Activated CD4-positive, alpha-beta memory T cell treated with anti-CD3 and anti-CD28 coated beads, Interleukin-2, amount 10 ng/mL, durations not matched to agents 7 days and 5 days (primary cell): ENCODE measurements at places on chromosomes 1 and 21.

DNA sequence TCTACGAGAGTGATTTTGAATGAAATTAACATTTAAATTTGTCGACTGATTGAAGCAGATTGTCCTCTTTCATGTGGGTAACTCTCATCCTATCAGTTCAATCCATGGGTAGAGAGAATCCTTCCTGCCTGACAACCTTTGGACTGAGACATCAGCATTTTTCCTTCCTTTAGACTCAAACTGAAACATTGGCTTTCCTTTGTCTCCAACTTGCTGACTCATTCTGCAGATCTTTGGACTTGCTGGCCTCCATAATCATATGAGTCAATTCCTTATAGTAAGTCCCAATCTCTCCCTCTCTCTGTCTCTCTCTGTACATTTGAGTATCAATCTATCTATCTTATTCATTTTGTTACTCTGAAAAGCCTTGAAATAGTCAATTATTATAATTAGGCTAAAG, 416.7 kb downstream of the LRRIQ3 start:
- no peak for DNase-seq

DNA sequence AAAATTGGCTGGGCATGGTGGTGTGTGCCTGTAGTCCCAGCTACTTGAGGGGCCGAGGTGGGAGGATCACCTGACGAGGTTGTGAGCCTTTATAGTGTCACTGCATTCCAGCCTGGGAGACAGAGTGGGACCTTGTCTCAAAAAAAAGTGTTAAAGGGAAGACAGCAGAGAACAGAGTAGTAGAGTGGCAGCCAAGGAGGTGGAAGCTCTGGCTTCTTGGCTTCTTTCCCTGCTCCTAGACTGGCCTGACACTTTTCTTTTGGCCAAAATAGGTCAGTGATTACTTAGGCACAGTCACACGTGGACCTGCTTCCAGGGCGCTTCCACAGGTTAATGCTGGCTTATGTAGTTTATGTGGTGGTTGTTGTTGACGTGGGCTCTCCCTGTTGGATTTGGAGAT, 3.2 kb downstream of the DIP2A start:
- no peak for DNase-seq

DNA sequence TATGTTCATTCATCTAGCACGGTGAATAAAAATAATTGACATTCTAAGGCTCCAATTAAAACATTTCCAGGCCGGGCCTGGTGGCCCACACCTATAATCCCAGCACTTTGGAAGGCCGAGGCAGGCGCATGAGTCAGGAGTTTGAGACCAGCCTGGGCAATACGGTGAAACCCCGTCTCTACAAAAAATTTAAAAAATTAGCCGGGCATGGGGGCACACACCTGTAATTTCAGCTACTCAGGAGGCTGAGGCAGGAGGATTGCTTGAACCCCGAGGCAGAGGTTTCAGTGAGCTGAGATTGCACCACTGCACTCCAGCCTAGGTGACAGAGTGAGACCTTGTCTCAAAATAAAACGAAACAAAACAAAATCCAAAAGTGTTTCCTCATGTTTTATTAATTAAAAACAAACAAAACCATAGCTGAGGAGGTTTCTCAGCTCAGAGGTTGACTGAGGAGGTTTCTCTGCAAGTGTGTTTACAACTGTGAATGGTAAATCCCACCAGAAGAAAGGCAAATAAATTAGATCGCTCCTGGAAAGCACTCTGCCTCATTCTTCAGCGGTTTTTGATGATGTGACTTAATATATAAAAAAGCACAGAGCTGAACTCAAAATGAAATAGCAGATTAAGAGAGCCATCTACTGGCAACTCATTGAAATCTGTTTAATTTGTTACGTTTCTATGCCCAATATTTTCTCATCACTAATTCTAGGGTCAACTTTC, 37.7 kb upstream of the ATG4C start:
- no peak for DNase-seq

- DNase-seq = no peak
These were observed 3.8 kb downstream of the LDLRAD2 start for GRCh38 chr1:21815724-21816321.

DNA sequence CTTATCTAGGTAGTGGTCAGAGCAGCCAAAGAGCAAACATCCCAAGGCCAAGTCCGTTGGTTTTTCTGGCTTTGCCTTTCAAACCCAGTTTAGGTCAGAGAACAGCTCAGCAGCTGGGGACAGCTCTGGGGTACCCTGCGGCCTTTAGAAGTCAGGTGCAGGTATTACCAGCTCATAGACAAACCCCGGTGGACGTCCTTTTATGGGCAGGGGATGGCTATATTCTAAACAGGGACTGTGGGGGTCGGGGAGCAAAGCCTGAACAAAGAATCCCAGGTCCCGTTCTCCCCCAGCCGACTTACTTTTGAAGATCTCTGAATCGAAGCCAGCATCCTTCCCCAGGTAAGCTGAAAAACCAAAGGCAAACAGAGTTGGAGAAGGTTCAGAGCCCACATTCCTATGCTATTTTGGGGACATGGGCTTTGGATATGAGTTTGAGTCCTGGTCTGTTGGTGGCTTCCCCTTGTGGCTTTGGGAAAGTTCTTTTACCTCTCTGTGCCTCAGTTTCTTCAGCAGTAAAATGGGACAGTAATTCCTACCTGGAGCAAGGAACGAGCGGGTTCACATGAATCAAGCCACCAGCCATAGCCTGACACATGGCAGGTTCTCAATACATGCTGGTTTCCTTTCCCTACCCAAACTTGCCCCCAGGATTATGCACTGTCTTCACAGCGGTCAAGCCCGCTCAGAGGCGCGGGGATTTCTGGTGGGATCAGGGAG, 16.6 kb downstream of the MYOM3 start:
- no peak for DNase-seq

GRCh38 chr1:3678361-3679097, 26.2 kb downstream of the TP73 start:
- no peak for DNase-seq

DNA sequence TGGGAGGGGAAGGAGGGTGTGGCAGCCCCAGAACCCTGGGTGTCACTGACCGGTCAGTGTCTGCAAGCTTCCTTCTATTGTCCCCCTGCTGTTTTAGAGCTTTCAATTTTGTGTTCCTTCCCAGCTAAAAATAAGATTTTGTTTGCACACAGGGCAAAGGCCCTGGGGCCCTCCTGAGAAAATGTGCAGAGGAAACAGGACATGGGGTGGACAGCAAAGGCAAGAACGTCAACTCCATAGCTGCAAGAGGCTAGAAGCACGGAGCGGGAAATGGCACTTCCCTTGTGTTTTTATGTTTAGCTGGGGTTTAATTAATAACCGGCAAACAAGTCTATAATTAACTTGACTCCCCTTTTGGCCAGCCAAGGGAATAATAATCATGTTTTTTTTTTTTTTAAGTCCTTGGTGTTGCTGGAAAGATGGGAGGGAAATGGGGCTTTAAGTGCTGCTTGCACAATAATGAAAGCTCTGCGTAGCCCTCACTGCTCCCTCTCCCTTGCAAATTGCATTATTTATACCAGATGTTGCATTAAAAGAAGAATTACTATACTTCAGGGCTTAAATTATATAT, 261.4 kb upstream of the USP24 start:
- no peak for DNase-seq

GRCh38 chr1:156114919-156115513, 505 bp downstream of the LMNA start:
- DNase-seq = no peak

DNA sequence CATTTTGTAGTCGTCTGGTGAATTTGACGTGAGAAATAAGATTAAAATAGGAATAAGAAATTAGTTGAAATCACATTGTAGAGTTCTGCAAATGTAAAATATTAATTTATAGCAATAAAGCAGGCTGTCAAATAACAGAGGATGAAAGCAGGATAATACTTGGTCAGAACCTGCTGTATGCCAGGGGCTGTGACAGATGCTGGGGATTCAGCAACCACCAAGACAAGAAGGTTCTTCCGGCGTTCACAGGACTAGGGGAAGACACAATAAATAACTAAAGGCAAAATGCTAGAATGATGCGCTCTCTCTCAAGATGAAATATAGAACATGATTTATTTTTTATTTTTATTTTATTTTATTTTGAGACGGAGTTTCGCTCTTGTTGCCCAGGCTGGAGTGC, 6.8 kb upstream of the PARK7 start:
- DNase-seq = no peak

- no peak for DNase-seq
These were observed 34.9 kb downstream of the UBASH3A start for GRCh38 chr21:42438316-42439205.

- no peak for DNase-seq
These were observed 1.0 kb upstream of the EFNA1 start for GRCh38 chr1:155126556-155127104.

DNA sequence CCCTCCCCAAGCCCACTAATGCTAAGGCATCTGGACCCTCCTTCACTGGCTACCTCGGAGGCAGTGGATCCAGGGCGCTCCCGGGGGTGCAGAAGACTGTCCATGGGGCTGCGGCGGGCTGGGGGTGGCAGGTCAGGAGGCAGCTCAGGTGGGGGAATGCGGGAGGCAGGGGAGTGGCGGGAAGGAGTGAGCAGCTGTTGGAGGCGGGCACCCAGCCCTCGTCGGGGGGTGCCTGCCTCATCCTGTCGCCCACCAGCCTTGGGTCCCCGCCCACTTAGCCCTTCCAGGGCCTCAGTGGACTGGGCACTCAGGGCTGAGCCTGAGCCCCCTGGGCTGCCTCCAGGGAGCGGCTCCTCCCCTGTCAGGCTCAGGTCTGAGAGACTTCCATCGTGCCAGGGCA, 10.7 kb upstream of the GATAD2B start:
- no peak for DNase-seq

- no peak for DNase-seq
These were observed 33.6 kb downstream of the TYW3 start for GRCh38 chr1:74766579-74766978.

DNA sequence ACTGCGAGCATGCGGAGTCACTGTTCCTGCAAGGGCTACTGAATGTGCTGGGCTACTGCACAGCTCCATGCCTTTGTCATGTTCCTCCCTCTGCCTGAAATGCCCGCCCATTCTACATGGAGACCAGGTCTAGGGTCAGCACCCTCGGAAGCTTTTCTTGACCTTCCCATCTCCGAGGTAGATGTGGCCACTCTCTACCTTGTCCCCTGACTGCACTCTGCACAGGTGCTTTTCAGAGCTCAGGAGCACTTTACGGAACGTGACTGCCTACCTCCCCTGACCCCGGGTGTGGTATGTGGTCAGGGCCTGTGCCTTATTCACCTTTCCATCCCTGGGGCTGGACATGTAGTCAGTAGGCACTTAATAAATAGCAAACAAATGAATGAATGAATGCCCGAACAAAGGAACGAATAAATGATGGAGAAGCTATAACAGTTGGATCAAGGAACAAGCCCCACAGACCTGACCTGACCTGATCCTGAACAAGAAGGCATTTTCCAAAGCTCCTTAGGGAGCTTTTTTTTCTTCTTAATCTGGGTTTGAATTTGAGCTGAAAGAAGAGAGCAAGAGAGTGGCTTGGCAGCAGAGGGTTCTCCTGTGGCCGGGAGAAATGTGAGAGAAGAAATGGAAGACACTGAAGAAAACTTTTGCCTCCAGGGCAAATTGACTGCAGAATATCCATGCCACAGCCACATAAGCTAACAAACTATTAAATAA, 7.9 kb downstream of the RD3 start:
- DNase-seq = no peak

- DNase-seq = no peak
These were observed 146.5 kb upstream of the COA6 start for GRCh38 chr1:234226819-234227165.

DNA sequence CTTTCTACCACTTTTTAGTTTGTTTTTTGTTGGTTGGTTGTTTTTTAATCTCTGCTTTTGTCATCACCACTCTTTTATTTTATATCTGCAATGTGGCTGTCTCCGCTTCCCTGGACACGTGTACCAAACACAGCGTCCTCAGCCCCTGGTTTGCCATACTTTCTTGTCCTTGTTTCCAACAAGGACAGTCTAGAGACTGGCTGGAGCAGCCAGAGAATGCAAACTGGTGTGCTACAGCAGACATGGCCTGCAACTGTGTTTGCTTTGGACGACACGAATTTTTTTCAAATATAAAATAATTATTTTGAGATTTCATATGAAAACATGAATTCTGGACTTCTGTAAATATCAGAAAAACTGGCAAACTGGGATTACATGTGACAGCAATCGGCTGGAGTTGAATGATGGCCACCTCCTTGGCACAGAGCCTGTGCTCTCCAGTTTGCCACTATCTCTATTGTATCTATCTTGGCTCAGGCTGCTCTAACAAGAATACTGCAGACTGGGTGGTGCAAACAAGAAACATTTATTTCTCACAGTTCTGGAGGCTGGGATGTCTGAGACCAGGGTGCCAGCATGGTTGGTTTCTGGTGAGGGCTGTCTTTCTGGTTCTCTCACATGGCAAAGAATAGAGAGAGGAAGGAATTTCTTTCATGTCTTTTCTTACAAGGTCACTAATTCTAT, 34.6 kb upstream of the POU2F1 start:
- DNase-seq = no peak

DNA sequence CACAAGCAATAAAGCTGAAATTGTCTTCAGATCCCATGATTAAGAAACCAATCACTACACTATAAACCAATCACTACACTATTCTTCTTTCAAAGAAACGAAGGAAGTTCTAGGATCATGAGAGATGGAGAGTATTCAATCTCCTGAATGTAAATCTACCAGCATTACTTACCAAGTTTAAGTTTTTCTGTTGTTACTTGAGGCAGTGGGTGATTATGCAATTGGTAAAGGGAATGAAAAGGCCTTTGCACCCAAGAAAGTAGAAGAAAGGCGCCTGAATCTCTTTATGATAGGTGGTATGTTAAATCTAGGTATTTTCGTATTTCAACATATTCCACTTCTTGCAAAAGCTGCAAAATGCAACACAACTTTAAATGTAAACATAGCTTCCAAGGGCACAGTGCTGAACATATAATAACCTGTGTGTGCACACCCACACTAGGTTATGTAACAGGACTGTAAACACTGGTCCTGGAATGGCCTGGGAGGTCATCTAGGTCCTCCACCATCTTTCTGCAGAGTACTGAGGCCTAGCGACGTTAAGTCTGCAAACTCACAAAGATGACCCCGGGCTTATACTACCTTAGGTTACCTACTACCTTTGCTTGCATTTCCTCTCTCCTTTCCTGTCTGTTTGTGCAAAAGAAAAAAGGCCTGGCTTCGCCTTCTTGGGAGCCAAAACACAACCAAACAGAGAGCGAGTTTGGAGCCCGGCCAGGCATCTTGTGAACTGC, 1.1 kb upstream of the UAP1 start:
- DNase-seq = no peak

DNA sequence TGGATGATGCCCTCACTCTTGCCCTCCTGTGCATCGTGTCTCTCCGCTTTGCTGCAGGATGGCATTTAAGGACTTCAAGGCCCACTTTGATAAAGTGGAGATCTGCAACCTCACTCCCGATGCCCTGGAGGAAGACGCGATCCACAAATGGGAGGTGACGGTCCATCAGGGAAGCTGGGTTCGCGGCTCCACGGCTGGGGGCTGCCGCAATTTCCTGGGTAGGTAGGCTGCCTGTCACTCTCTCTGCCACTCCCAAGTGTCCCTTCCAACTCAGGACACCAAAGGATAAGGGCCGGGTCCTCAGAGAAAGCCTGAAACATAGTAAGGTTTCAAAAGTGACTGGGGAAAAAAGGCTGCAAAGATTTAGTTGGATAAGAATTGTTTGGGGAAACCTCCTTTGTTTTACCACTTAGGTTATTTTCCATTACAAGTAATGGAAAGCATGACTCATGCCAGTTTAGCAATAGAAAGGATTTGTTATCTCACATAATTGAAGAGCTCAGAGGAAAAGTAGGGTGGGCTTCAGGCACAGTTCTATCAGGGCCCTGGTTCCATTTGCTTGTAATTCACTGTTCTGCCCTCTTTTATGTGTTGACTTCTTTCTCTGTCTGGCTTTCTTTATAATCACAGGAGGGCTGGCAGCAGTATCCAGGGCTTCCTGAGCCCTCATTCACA, 31.9 kb downstream of the CAPN9 start:
- no peak for DNase-seq
